ENCODE measurements at places on chromosomes 12 and 14.

- no peak for DNase-seq
Observed at GRCh38 chr12:38137716-38138115, 178.9 kb upstream of the ALG10B start.

DNA sequence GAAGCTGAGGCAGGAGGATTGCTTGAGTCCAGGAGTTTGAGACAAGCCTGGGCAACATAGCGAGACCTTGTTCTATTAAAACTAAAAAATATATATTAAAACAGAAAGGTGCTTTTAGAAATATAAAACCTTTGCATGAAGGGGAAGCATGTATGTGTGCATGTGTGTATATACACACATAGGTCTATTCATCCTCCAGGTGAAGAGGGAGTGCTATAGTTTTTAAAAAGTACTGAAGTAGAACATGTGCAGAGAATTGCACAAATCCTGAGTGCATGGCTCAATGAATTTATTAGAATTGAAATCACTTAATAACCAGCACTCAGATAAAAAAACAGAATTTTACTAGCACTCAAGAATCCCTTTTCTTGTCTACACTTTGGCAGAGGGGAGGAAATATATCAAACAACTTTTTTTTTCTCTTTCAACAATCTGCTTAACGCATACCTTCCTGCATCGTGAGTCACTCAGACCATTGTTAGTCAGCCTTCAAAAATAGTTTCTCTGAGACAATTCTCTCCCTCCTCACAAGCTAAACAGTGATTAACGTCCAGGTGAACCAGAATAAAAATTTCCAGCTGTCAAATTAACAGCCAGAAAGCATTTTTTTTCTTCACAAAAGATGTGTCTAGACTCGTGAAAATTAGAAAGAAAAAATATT is 17.7 kb upstream of the NEDD1 start:
- DNase-seq = no peak

- no peak for DNase-seq
Observed at GRCh38 chr14:104752423-104752734, 568 bp upstream of the SIVA1 start.

DNA sequence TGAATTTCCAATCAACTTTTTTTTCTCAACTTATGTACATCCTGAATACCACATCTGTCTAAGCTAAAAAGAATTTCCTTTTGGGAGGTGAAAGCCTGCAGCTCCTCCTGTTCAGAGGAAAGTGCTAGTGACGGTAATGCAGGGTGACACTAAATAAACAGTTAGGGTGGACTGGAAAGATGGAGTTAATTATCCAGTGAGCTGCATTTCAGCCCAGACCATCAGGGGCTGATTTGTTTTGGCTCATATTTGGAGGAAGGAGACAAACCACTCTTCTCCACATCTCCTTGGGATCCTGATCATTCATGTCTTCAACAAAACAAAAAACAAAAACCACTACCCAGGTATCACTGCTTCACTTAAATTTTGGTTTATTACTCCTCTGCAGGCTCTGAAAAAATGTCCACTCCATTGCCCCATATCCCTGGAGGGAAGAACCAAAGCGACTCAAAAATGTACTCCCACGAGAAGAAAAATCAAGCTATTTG is 5.1 kb upstream of the SIX1 start:
- DNase-seq = no peak

DNA sequence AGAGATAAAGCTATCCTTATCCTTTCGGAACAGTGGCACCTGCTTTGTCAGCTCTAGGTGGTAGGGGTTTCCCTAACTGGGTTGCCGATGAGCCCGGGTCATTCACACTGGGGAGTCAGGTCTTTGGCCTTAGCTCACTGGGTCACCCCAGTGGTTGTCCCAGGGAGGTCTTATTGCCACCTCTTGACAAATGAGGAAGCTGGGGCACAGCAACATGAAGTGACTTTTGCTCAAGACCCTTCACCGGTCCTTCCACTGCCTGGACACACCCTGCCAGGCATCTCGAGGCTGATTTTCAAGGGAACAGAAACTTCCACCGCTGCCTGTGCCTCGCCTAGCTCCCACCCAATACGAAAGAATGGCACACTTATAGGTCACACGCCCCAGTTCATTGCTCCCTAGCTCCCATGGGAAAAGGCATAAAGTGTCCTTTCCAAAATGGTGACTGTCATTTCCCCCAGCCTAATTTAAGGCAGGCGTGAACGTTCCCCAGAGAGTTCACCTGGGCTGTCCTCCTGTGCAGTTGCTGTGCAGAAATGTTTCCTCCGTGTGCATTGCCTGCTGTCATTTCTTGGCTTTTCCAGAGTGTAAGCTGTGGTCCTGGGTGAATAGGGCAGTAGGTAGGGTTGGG is 156.1 kb upstream of the CCND2 start:
- DNase-seq = no peak

DNA sequence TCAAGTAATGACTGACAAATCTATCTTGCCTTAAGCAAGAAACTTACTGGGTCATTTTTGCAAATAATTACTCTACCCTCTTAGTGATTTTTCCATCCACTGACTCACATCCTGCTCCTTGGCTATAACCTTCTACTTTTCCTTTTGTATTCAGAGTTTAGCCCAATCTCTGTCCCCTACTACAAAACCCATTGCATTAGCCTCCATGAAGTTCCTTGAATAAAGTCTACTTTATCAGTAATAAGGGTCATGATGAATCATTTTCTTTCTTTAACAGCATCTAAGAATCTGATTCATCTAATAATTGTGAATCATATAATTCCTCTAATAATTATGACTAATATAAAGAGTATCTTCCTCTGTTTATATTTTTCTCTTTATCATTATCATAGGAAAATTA is 132.6 kb downstream of the NTS start:
- no peak for DNase-seq

- DNase-seq = no peak
Observed at GRCh38 chr12:92634730-92635129, 68.1 kb upstream of the PLEKHG7 start.

DNA sequence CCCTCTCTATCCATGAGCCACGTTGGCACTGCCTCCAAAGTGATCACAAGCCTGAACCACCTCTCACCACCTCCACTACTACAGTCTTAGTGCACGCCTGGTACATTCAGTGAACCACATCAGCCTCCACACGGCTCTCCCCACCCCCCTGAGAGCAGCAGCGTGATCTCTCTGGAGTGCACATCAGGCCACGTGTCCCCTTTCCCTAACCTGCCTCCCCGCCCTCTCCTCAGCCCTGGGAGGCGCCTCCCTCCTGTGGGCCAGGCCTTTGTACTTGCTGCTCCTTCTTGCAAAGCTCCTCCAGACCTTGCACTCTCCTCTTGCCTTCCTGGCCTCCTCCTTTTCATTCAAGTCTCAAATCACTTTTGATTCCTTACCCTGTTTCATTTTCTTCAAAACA is 49.8 kb downstream of the SLC6A12 start:
- no peak for DNase-seq

GRCh38 chr12:400828-401227 is 616 bp upstream of the CCDC77 start:
- DNase-seq = no peak

DNA sequence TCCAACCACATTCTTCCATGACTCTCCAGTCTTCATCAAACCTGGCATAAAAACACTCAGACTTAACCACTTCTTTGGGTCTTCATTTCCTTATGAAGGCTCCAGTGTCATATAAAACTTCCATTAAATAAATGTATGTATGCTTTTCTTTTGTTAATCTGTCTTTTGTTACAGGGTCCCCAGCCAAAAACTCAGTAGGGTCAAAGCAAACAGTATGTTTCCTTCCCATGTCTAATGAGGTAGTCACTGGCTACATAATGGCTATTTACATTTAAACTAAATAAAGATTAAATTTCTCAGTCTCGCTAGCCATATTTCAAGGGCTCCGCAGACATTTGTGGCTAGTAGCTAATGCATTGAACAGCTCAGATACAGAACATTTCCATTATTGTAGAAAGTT is 40.1 kb upstream of the STAB2 start:
- no peak for DNase-seq

DNA sequence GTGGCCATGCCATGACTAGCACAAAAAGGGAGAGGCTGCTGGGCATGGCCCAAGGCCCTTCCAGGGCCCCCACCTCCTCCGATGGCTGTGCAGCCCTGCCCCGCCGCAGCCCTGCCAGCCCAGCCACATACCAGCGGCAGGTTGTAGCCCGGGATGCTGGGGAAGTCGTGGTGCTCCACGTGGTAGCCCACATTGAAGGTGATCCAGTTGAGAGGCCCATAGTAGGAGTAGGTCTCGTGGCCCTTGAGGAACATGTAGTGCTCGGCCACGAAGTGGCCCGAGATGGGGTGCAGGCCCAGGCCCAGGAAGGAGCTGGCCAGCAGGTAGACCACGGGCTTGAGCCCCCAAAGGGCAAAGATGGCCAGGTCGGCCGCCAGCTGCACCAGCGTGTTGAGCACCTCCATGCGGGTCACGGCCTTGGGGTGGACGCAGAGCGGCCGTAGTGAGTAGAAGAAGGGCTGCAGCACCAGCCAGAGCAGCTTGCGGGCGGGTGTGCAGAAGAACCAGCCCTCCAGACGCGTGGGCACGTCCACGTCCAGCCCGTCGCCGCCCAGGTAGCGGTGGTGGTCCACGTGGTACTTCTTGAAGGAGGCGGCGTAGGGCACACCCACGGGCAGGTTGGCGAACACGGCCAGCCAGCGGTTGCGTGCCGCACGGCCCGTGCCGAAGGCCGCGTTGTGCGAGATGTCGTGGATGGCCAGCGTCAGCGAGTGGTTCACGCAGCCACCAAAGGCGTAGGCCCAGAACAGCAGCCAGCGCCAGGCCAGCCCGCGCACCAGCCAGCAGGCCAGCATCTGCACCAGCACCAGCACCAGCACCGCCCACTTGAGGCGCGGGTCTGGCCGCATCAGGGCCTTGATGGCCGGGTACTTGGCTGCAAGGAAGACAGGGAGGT is 10.4 kb downstream of the DEGS2 start:
- no peak for DNase-seq

- no peak for DNase-seq
Observed at GRCh38 chr14:78075555-78076277, 94.5 kb upstream of the NRXN3 start.

DNA sequence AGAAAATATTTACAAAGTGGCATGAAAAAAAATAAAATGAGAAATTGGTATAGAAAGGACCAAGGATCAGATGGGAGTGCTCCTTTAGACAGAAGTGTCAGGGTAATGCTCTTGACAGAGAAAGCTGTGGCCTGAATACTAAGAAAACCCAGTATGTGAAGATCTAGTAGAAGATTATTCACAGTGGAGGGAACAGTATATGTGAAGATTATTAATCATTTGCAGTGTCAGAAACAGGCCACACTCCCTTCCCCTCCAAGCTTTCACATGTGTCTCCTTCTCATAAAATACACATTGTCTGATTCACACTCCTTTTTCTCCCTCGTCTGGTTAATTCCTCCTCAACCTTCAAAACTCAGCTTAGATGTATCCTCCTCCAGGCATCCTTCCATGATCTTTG is 41.3 kb downstream of the CAPS2 start:
- no peak for DNase-seq

DNA sequence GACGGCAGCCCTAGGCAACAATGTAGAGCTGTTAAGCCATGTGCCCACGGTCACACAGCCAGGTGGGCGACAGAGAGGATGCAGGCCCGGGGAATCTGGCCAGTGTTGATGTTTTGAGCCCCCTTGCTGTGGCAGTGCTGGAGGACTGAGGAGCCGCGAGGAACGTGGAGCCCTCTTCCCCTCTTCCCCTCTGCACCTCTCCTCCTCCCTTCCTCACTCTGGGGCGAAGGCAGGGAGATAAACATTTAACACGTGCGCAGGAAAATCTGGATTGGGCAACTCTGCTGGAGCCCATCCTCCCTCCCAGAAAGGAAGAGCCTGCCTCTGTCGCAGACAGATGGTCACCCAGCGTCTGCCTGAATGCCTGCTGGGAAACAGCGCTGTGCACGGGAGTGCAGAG is 376.8 kb downstream of the FUT8 start:
- DNase-seq = no peak

GRCh38 chr12:40618636-40619035 is 73.6 kb upstream of the CNTN1 start:
- no peak for DNase-seq

GRCh38 chr14:24238527-24239037 is 3.8 kb downstream of the TINF2 start:
- no peak for DNase-seq

DNA sequence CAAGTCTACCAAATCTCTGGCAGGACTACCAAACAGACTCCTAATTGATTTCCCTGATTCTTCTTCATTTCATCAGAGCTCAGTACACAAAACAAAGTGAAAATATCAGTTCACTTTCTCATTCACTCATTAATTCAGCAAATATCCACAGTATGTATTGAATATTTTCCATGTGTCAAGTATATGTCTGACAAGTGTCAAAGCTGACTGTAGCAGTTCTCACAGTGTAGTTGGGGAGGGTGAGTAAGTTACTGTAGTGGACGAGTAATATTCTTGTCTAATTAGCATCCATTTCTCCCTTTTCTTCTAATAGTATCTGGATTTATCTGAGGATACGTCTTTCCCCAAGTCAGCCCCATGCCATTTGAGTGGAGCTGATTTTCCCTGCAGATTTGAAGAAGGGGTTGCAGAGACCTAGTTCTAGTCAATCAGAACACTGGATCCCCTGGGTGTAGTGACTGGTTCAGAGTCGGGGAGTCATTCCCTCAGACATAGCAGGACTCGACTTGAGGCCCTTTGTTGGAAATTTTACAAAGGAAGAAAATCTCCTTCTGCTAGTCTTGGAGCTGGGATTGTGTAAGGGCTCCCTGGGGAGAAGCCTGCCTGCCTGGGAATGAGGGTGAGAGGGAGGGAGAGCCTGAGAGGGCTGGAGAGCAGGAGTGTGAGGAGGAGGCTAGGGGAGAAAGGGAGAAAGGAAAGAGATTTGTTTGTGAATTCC is 51.4 kb downstream of the GRIP1 start:
- DNase-seq = peak; percentile 30

DNA sequence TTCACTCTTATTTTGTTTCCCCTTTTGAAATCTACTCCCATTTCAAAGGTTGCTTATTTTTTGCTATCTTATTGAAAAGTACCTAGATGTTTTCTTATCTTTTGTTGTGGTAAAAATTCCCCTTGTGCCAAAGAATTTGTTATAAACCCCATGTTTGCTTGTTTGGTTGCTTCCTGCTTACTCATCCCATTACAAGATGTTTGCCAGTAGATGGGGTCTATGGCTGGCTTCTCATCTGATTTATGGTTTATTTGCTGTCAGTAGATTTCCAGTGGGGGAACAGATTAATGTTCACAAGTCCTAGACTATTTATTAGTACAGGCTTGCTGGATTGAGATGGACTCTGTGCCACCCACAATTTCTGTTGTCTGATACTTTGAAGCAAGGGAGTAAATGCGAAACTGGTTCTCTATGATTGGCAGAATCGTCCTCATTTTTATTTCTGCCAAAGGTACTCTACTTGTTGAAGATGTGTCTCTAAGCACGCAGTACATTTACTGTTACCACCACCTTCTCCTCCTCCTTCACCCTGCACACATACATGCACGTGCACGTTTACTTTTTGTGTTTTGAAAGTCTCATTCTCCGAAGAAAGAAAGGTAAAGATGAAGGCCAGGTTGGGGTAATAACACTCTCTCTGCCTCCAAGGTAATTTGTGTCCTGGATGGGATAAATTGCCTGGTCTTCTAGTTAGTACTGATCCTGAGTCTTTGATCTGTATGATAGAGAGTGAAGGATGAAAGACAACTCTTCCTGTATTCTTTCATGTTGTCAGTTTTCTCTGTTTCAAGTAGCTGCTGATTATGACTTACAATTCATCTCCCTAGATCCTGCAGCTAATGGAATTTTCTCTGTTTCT is 117.2 kb upstream of the ATP2B1 start:
- no peak for DNase-seq

- no peak for DNase-seq
Observed at GRCh38 chr14:67167420-67168109, 21.7 kb upstream of the GARIN2 start.
